ENCODE measurements at places on chromosomes 5 and 9.

DNA sequence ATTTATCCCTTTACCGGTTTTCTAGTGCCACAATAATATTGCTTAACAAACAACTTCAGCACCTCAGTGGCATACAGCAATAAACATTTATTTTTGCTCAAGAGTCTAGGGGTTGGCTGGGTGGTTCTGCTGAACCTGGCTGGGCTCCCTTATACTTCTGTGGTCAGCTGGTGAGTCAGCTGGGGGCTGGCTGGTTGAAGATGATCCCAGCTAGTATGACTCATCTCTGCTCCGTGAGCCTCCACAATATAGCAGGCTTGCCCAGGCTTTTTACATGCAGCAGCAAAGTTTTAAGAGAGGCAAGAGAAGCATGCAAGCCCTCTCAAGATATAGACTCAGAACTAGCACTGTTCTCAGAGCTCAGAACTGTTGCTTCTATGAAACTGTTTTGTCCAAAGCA is 523.5 kb upstream of the CLINT1 start:
- DNase-seq, result no peak

GRCh38 chr9:11199335-11199734 is 586.5 kb upstream of the PTPRD start:
- DNase-seq, result no peak

DNA sequence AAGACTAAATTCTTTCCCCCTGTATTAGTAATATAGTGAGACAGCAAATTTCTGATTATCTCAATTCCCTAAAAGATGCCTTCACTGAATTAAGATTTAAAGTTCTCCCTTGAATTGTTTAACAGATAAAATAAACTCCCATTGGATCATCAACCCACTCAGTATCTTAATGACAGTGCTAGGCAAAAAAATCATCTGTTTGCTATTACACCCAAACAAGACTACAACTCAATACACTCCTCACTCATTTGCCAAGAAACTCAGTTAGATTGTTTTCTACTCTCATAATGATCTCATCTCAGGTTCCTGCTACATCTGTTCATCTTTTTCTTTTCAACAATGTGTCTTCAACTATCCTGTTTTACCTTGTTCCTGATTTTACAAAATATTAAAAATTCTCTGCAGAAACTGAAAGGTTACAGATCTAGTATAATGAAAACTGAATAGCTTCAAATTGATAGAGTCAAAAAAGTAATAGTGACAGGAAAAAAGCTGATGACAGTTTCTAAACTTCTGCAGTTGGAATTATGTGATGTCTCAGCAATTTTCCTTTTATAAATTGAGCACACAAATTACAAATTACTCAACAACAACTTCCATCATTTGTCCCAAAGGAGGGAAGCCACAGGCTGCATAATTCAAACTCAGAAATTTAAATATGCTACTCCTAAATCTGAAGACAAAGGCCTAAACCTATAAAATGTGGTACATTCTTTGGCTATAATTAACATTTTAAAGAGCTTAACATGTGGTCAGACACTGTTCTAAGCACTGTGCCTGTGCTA is 39.4 kb downstream of the HOMER1 start:
- DNase-seq, result no peak

- no peak for DNase-seq
Measured at GRCh38 chr5:143374496-143375217, 28.8 kb downstream of the NR3C1 start.

- no peak for DNase-seq
Measured at GRCh38 chr9:120710110-120710981, 3.9 kb downstream of the MEGF9 start.

DNA sequence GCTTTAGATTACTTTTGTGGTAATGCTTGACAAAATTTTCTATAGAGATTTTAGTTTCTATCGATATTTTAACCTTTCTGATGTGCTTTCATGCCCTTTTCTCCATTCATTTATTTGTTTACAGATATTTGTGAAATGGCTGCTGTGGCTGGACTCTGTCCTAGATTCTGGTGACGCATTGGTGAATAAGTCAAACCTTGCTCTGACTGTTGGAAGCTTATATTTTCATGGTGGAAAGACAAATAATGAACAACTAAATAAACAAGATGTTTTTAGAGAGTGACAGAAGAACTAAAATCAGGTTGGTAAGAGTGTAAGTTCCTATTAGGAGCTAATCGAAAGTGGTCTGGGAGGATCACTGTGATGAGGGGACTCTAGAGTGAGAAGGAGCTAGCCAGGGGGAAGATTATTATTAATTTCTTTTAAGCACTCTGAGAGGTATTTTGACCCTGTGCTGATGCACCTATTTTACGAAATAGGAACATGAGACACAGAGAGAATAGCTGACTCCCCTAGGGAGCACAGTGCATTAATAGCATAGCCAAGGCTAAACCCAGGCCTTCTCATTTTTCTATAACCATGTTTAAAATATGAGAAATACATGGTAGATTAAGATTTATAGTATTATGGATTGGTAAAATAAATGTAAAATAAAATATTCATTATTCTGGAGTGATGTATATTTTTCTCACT is 411.9 kb upstream of the ARRDC3 start:
- no peak for DNase-seq

DNA sequence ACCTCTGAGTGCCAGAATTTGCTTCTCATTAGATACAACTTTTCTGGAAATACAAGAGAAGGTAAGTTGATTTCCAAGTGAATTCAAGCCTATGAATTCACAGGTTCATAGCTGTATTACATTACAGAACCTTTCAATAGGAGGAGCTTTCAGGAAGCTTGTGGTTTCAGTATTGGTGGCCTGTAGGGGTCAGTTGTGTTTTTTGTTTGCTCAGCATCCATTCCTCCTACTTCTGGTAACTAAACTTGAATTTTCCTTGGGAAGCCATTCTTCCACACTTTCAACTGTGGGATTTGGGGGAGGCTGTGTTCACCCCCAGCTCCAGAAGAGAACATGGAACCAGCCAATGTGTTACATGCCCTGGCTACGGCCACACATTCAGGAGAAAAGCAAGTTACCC is 5.6 kb upstream of the CYSTM1 start:
- no peak for DNase-seq

DNA sequence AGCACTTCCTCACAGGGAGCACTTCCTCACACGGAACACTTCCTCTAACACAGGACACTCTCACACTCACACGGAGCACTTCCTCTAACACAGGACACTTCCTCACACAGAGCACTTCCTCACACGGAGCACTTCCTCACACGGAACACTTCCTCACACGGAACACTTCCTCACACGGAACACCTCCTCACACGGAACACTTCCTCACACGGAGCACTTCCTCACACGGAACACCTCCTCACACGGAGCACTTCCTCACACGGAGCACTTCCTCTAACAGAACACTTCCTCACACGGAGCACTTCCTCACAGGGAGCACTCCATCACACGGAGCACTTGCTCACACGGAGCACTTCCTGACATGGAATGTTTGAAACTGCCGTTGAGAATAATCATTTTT is 13.4 kb downstream of the POMT1 start:
- DNase-seq, result no peak

DNA sequence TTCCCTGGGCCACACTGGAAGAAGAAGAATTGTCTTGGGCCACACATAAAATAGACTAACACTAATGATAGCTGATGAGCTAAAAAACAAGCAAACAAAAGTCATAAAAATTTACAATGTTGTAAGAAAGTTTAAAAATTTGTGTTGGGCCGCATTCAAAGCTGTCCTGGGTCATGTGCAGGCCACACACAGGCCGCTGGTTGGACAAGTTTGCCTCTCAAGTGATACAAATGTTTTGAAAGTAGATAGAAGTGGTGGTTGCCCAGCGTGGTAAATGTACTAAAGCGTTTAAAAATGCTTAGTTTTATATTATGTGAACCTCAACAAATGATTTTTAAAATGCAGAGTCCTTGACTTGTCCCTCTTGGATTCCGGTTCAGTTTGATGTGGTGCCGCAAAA is 94.9 kb upstream of the TBCA start:
- DNase-seq, result no peak

DNA sequence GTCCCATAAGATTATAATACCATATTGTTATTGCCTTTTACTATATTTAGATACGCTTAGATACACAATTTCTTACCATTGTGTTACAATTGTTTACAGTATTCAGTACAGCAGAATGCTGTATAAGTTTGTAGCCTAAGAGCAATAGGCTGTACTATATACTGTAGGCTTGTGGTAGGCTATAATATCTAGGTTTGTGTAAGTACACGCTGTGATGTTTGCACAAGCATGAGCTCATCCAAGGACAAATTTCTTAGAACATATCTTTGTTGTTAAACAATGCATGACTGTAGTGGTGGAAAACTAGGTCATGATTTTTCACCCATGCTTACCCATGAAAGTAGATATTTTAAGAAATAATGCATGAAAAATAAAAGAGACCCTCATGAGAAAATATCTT is 509.4 kb upstream of the CDH18 start:
- no peak for DNase-seq

GRCh38 chr5:32753765-32754164 is 42.6 kb downstream of the NPR3 start:
- no peak for DNase-seq

GRCh38 chr5:125683669-125684068 is 739.5 kb upstream of the GRAMD2B start:
- no peak for DNase-seq

DNA sequence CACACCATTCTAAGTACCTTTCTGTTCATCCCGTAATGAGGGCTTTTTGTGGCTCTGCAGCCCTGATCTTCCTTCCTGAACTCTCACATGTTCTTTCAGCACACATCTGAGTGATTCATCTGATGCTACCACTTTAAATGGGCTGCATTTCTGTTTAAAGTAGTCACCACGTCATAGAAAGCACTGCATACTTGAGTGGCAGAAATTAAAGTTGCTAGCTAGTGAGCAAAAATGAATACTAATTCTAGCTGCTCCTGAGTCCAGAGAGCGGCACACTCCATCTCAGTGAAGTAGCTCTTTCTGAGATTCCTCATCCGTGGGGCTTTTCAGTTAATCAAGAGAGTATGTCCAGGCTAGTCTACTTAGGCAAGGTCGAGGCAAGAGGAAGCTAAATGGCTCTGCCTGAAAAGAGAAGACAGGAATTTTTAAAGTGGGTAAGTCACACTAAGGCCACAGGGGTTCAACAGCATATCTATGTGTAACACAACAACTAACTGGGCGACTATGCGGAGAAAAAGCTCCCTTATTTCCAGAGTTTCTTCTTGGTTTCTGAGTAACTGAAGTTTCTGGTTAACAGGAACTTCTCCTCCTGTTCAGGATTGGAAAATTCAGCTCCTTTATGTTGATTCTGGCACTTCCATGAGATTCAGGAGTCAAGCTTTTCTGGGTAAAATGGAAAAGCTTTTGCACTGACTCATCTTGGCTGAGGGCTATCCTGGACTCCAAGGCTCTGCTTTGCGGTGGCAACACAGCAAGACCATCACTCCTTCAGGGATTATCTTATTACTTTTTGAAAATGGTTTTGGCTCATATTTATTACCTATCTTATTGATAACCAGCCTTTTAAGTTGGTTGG is 109.5 kb downstream of the TAF11L14 start:
- DNase-seq, result no peak

- DNase-seq, result no peak
Measured at GRCh38 chr5:88925692-88926490, 42.9 kb upstream of the MEF2C start.

GRCh38 chr5:124289641-124290311 is 456.7 kb downstream of the ZNF608 start:
- DNase-seq, result no peak

DNA sequence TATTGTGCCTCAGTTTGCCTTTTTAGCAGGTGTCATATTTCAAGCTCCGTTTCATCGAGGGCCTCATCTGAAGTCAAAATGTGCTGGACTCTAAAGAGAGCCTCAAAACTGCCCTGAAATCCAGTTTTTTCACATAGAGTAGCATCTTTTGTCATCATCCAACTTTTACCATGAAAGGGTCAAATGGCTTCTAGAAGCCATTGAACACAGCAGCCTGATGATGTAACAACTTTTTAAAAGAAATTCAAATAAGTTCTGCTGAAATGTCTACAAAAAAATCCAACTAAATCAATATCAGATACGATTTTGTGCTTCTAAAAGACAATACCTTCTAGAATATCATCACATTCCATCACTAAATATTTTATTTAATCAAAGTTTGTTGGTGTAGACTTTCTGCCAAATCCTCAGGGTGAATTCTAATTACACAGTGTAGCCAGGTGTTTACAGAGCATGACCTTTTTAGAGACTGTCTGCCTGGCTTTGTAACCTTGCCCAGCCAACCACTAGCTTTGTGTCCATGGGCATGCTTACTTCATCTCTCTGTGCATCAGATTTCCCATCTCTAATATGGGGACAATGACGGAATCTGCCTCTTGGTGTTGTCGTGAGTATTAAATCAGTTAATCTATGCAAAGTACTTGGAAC is 505.0 kb downstream of the EBF1 start:
- DNase-seq, result no peak

GRCh38 chr5:73119451-73120157 is 771 bp upstream of the TMEM171 start:
- no peak for DNase-seq

- DNase-seq, result peak; percentile 57
Measured at GRCh38 chr5:172437445-172438318, 16.6 kb downstream of the SH3PXD2B start.

DNA sequence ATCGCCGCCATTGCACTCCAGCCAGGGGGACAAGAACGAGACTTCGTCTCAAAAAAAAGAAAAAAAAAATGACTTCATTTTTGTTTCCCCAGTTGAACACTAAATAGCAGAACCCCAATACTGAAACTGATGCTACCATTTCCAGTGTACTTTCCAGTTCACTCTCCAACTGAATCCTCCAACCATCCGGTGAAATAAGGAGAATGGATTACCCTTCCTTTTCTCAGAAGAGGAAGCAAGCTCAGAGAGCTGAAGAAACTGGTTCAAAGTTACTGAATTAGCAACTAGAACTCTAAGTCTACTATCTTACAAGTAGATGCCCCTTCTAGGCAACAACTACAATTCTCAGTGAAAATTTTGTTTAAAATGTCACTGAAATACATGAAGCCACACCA is 3.9 kb downstream of the FAM13B start:
- no peak for DNase-seq

DNA sequence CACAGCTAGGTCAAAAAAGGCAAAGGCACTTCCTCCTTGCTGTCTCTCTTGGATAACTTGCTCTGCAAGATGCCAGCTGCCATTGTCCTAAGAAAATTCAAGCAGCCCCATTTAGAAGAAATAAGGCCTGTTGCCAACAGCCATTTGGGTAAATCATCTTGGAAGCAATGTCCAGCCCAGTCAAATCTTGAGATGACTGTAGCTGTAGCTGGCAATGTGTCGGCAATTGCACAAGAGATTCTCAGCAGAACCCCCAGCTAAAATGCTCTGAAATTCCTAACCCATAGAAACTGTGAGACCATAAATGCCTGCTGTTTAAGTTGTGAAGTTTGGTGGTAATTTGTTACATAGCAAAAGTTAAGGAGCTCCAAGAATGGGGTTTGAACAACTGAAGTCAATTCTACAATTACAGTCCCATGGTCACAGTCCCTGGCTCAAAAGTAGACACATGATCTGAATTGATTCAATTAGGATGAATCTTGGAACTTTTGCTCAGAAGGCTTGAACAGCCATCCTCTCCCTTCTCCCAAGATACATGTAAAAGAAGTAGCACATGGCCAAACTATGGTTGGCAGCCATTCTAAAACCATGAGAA is 151.1 kb downstream of the MPDZ start:
- DNase-seq, result peak; percentile 25

Data from C1 segment of cervical spinal cord (tissue), 14 donors.